Lower lobe of right lung (tissue), 2 donors: ENCODE measurements at places on chromosomes 13 and 19.

- DNase-seq, result peak; percentile 56
Measured at GRCh38 chr13:77698201-77699058, 943 bp downstream of the SLAIN1 start.

DNA sequence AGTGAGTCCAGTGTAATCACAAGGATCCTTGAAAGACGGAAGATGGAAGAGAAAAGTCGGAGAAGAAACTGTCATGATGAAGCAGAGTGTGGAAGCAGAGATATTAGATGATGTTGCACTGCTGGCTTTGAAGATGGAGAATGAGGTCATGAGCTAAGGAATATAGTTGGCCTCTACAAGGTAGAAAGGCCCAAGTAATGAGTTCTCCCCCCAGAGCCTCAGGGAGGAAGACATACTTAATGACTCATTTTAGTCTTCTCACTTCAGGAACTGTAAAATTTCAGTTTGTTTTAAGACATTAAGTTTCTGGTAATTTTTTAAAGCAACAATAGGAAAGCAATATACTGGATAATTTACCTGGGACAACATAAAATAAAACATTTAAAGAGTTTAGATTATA, 1331.5 kb upstream of the PCDH20 start:
- no peak for DNase-seq

- peak; percentile 84 for DNase-seq
Measured at GRCh38 chr13:113837560-113838355, 26.1 kb downstream of the GAS6 start.

- DNase-seq, result no peak
Measured at GRCh38 chr19:35619290-35619923, 6.9 kb downstream of the HAUS5 start.

DNA sequence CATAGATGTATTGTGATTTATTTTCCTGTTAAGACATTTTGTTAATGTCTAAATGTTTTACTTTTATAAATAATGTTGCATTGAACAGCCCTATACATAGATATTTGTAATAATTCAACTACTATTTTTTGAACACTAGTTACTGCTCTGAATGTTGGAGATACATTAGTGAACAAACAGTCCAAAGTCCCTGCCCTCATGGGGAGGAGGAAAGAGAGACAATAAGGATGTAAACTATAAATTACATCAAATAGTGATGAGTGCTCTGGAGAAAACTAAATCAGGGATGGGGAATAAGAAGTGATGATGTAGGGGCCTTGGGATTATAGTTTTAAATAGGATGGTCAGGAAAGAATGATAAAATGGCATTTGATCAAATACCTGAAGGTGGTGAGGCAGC, 12.3 kb upstream of the INTS6 start:
- DNase-seq, result no peak

DNA sequence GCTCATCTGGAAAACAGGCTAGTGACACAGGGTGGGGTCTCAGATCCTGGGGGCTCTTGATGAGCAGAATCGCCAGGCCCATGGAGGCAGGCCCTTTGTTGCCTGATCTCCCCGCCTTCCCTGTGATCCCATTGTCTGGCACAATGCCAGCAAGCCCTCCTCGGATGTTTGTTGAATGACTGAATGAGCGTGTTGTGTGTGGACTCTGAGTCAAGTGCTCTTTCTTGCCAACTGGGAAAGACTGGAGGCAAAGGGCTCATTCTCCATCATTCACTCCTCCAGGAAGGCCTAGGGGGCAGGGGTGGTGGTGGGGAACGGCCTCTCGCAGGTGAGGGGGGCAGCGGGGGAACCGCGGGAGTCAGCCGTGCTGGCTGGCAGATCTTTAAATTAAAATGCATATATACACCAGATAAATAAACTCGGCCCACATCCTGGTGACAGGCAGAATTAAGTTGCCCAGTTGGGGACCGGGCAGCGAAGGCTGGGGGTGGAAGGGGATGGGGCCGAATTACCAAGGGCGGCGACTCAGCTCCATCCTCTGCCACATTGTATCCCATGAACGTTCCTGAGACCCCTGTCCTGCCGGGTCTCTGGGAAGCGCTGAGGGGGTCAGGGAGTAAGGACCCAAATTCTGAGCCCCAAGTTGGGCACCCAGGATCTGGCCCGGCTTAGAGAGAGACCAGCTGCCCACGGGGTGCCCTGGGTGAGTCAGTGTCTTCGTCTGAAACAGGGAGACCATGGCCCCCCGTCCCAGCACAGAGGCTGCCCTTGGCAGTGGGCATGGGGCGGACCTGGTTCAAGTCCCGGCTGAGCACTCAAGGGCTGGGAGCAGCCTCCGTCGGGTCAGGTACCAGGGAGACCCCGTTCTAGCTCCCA, 24.5 kb downstream of the EFNA2 start:
- no peak for DNase-seq

GRCh38 chr19:35281303-35281702, 1.0 kb upstream of the HAMP start:
- DNase-seq, result no peak

- no peak for DNase-seq
Measured at GRCh38 chr19:15885167-15885566, 12.7 kb downstream of the CYP4F2 start.

GRCh38 chr19:56099638-56100539, 21.2 kb downstream of the ZNF787 start:
- no peak for DNase-seq

- DNase-seq, result no peak
Measured at GRCh38 chr13:50708461-50708860, 135.0 kb downstream of the DLEU7 start.

- DNase-seq, result peak; percentile 70
Measured at GRCh38 chr19:570937-571565, 1.3 kb upstream of the BSG start.

DNA sequence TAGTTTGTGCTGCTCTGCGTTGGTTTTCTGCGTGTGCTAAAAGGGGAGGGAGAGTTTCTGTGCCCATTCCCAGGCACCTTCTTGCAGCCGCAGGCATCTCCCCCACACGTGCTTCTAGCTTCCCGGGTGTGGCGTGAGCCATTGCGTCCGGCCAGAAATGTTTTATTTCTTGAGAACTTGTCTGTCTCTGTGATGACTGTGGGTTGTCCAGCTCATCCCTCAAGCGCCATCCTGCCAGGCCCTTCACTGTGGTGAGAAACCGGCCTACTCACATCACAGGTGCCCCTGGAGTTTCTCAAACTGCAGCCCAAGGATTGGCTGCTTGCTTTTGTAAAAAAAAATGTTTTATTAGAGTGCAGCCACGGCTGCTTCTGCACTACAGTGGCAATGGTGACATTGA, 24.2 kb downstream of the EPN1 start:
- DNase-seq, result peak; percentile 16

- no peak for DNase-seq
Measured at GRCh38 chr13:112832811-112833210, 136.2 kb upstream of the MCF2L start.

DNA sequence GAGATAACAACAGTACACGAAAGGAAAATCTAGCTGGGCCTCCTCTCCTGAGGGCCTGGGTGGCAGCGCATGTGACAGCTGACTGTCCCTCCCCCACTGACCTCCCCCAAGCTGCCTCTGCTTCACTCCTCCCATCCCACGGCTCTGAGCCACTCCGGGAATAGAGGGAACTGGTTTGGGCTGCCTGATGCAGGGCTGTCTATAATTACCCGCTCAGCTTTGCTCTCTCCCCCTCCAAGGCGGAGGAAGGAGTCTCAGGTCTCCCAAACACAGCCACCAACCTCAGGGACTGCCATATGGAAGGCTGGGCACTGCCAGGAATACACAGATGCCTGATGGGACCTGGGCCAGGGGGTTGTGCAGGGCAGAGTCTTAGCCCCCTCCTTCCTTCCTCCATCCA, 7.9 kb downstream of the NAPA start:
- DNase-seq, result no peak

DNA sequence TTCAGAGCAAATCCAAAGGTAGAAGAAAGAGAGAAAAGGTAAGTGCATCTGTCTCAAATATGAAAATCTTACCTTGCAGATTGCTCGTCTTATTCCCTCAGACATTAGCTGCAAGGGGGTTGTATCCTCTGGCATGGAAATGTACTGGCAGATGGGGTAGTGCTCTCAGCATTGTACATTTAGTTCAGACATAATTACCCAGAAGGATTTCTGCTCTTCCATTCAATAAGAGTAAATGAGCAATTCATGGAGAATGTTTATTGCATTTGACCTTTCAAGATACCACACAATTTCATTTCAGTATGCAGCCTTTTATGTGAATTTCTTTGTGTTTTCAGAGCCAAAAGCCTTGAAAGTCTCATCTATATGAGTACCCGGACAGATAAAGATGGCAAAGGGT, 63.8 kb downstream of the SCEL start:
- DNase-seq, result no peak

GRCh38 chr13:112957295-112957677, 11.7 kb upstream of the MCF2L start:
- DNase-seq, result no peak

DNA sequence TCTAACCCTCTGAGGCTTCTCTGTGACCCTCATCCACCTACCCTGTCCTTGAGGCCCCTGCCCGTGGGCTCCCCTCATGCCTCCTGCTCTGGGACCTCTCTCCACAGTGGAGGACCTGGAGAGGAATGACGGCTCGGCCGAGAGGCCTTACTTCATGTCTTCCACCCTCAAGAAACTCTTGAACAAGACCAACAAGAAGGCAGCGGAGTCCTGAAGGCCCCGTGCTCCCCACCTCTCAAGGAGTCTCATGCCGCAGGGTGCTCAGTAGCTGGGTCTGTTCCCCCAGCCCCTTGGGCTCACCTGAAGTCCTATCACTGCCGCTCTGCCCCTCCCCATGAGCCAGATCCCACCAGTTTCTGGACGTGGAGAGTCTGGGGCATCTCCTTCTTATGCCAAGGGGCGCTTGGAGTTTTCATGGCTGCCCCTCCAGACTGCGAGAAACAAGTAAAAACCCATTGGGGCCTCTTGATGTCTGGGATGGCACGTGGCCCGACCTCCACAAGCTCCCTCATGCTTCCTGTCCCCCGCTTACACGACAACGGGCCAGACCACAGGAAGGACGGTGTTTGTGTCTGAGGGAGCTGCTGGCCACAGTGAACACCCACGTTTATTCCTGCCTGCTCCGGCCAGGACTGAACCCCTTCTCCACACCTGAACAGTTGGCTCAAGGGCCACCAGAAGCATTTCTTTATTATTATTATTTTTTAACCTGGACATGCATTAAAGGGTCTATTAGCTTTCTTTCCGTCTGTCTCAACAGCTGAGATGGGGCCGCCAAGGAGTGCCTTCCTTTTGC, 10.8 kb upstream of the ILF3 start:
- DNase-seq, result no peak

DNA sequence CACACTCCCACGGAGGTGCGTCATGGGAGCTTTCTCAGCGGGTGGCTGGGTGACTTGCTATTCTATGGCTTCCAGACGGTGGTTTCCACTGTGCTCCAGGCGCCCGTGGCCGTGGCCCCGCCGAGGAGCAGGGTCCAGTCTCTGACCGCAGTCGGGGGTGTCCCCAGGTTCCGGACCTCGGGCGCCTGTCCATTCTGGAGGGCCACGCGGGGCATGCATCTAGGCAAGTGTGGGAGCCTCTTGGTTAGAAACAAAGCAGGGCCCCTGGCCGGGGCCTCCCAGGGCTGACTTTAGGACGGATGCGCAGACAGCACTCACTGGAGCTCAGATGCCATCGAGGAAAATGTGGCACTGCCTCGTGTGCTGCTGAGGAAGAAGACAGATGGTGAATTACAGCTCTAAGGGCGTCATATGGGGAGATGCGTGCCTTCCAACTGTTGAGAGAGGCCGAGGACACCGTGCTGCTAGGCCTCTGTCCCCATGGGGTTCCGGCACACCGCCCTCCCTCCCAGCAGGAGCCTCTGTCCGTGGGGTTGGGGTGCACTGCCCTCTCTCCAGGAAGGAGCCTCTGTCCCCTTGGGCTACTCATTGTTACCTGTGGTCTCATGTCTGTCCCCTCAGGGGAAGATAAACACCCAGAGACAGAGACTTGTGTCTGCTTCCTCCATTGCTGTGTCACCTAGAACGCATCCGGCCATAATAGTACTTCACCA, 38.1 kb downstream of the TMEM255B start:
- DNase-seq, result peak; percentile 46
